Stimulated activated CD8-positive, alpha-beta memory T cell treated with anti-CD3 and anti-CD28 coated beads, Interleukin-4, amount 100 ng/mL, for 4 hours (primary cell): ENCODE measurements at places on chromosomes 13 and 19.
A peak's percentile ranks its signal among the peaks of the same experiment; 100 is the strongest.

GRCh38 chr19:7879836-7880235, 5.6 kb upstream of the PRR36 start:
- DNase-seq = no peak

GRCh38 chr19:11534538-11534937, 4.1 kb upstream of the CNN1 start:
- no peak for DNase-seq

- DNase-seq = no peak
These were observed 600 bp downstream of the UBE2S start for GRCh38 chr19:55406826-55407549.

GRCh38 chr13:26872525-26873385, 112.2 kb upstream of the GPR12 start:
- DNase-seq = peak; percentile 2

DNA sequence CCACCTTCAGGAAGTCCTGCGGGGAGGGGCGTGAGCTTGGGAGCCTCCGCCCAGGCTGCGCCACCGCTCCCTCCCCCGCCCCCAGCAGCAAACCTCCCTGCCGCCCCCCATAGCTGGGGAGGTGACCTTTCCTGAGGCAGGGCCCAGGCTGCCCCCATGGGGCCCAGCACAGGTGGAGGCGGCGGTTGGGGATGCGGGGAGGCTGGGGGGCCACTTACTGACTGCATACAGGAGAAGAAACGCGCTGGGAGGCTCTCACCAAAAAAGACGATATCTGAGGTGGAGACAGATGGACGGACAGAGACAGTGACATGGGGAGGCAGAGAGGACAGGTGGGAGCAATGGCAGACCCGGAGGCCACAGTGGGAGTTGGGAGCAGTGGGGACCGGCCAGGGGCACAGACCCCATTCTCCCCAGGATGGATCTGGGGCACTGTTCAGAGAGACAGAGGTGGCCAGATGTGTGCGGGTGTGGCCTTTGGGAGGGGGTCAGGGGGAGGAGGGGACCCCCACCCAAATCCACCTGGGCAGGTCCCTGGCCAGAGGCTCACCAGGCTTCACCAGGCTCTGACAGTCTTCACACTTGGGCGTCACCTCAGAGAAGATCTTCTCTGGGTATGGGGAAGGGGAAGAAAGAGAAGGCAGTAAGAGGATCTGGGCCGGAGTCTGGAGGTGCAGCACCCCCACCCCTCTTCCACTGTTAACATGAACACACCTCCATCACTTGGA, 3.0 kb upstream of the RINL start:
- DNase-seq = no peak

- DNase-seq = no peak
These were observed 38.1 kb downstream of the DGKH start for GRCh38 chr13:42086582-42086981.

DNA sequence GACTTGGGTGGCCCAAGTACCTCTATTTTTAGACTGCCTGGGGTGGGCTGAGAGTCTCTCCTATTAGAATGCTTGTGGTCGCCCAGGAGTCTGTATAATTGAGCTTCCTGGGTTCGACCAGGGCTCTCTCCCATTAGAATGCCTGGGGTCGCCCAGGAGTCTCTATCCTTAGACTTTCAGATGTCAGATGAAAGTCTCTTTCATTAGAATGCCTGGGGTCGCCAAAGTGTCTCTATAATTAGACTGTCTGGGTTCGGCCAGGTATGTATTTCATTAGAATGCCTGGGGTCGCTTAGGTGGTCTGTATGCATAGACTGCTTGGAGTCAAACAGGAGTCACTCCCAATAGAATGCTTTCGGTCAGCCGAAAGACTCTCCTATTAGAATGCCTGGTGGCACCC, 1471.7 kb downstream of the UQCRFS1 start:
- no peak for DNase-seq

DNA sequence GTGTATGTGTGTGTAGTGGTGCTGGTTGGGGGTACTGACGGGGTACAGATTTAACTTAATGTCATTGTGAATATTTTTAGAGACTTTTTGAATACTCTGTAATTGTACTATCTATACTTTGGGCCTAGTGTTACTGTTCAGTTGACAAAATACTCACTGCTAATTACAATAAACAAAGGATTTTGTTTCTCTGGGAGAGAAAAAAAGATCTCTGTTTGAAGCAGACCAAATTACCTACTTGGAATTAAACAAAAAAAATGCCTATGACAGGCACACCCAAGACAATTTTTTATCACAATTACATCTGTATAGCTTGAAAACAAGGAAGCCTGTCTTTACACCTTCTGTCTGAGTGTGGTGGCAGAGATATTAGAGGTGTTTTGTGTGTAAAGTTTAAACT, 45.1 kb downstream of the OLFM4 start:
- DNase-seq = no peak

- DNase-seq = no peak
These were observed 110.8 kb upstream of the PABPC3 start for GRCh38 chr13:24985107-24985506.

DNA sequence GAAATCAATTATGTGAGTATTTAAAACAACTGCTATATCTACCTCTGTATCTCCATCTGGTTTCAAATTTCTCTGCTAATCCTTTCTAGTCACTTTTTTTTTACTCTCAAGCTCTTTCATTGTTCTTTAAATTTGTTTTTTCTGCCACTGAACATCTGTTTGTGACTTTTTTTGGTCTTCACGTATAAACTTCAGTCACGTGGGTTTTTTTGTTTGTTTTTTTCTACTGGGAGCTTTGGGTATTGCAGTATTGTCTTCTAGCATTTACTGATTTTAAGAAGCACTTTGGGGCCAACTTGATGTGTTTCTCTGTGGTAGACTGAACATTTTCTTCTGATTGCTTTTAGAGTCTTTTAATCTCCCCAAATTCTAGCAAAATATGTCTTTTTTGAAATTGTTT, 262.6 kb upstream of the RXFP2 start:
- DNase-seq = no peak

- no peak for DNase-seq
These were observed 6.9 kb downstream of the ERICH4 start for GRCh38 chr19:41449865-41450178.

DNA sequence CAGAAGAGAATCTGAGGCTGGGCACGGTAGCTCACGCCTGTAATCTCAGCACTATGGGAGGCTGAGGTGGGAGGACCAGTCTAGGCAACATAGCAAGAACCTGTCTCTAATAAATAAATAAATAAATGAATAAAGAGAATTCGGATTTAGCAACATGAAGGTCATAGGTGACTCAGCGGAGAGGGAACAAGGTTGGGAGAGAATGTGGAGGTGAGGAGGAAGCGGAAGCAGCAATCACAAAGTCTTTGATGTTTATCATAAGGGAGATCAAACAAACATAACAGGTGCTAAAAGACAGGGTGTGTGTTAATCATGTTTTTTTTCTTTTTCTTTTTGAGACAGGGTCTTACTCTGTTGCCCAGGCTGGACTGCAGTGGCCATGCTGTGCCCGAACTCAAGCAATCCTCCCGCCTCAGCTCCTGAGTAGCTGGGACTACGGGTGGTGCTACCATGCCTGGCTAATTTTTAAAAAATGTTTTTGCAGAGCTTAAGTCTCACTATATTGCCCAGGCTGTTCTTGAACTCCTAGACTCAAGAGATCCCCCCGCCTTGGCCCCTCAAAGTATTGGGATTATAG, 16.3 kb downstream of the PBX4 start:
- DNase-seq = no peak

DNA sequence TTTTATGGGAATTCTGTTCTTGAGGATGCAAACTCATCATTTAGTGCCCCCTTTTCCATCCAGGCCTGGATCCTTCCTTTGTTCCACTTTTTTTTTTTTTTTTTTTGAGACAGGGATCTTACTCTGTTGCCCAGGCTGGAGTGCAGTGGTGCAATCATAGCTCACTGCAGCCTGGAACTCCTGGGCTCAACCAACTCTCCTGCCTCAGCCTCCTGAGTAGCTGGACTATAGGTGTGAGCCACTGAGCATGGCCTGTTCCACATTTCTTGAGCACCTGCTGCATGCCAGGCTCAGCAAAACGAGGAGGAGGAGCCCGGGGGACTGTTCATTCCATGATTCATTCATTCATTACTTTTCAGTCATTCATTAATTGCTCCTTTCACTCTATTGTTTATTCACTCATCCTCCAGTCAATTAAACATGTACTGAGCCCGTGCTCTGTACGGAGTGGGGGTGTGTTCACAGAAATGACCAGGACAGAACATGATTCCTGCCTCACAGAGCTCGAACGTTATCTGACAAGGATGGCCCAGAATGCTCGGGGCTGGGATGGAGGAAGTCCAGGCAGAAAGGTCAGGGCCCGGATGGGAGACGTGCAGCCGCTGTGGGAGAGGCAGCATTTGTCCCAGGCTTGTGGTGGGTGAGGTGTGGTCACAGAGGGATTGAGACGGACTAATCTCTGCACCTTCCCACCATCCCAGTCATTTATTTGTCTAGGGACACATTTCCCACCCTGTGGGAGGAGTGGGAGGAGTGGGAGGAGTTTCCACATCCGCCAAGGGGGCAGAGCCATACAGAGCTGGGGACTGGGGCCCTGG, 51.2 kb upstream of the SHKBP1 start:
- no peak for DNase-seq

- no peak for DNase-seq
These were observed 15.4 kb downstream of the TMEM272 start for GRCh38 chr13:51829568-51829899.

GRCh38 chr13:44197791-44198770, 175.5 kb upstream of the SERP2 start:
- DNase-seq = no peak

GRCh38 chr19:3183721-3184641, 1.7 kb upstream of the NCLN start:
- DNase-seq = no peak

- no peak for DNase-seq
These were observed 54.5 kb downstream of the NUFIP1 start for GRCh38 chr13:44934724-44935123.

DNA sequence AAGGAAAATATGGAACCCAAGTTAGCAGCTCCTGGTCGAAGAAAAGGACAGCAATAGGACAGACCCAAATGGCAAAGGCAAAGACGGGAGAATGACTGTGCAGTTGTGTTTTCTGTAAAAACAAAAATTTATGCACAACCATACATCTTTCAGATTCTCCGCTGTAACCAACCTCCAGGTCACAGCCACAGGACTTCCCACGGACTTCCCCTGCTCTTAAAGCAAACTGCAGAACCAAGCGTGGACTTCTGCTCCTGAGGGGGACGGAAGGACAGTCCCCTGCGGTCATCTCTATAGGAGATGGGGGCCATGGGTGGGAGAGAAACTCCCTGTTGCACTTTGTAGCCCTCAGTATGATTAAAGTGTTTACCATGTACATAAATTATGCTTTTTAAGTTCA, 2.5 kb downstream of the GRTP1 start:
- DNase-seq = no peak

- no peak for DNase-seq
These were observed 54.4 kb upstream of the RGCC start for GRCh38 chr13:41402691-41403511.

DNA sequence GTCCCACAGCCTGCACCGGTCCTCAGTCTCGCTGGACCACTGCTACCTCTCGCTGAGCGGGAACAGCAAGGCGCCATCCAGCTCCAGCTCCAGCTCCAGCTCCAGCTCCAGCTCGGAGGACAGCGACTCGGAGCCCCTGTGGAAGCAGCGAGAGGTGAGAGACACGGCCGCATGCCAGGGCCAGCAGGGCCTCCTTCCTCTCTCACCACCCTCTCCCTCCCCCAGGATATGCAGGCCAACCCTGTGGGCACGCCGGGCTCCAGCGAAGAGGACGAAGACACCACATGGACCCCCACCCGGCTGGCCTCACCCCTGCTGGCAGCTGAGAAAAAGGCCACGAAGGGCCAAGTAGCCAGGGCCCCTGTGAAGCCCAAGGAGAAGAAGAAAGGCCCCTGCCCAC, 7.3 kb downstream of the SIX5 start:
- no peak for DNase-seq

GRCh38 chr13:60893801-60894200, 496.8 kb downstream of the TDRD3 start:
- no peak for DNase-seq

GRCh38 chr13:93690139-93690538, 463.5 kb downstream of the GPC6 start:
- no peak for DNase-seq

DNA sequence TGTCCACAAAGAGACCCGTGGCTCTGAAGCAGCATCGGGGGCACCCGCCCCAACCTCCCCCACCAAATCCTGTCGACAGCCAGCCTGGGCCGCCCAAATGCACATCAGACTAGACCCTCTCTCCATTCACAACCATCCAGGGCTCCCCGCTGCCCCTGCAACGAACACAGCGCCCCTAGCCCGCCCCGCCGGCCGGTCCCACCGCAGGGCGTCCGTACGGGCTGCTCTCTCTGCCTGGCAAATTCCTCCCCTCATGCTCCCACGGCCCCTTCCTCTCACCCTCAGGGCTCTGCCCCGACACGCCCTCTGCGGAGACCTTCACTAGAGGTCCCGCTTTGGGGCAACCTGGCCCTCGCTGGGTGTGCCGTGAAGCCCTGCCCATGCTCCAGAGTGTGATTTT, 7.1 kb downstream of the TCF3 start:
- no peak for DNase-seq

- no peak for DNase-seq
These were observed 168.3 kb upstream of the RNF113B start for GRCh38 chr13:98345107-98345935.

GRCh38 chr19:46031781-46032596, 8.8 kb downstream of the IGFL4 start:
- DNase-seq = no peak

GRCh38 chr19:47541518-47541917, 26.7 kb upstream of the NAPA start:
- peak; percentile 7 for DNase-seq

GRCh38 chr19:35460608-35461007, 12.6 kb downstream of the FFAR2 start:
- no peak for DNase-seq

GRCh38 chr13:87453244-87453643, 217.9 kb upstream of the SLITRK5 start:
- DNase-seq = no peak

- DNase-seq = no peak
These were observed 15.9 kb downstream of the ZNF787 start for GRCh38 chr19:56105090-56105701.

- no peak for DNase-seq
These were observed 12.9 kb upstream of the USE1 start for GRCh38 chr19:17202249-17202648.

- no peak for DNase-seq
These were observed 163.6 kb downstream of the SPRY2 start for GRCh38 chr13:80177327-80177726.

DNA sequence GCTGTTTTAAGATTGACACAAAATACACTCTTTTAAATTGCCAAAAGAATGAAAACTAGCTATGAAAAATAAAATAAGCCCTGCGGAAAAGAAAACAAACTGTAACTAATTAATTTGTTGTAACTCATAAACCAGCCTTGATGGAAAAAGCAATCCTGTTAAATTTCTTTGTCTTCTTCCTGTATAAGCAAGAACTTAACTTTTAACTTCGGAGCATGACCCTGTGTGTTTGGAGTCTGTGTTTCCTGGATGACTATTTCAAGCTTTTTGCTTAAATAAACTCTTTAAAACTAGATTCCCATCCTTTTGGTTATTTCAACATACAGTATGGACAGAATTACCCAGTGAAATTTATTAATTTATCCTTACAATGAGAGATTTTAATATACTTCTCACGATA, 122.6 kb downstream of the TNFRSF19 start:
- DNase-seq = no peak
